ENCODE measurements at places on chromosomes 7 and 10.

GRCh38 chr10:71092812-71093401 lies 119.5 kb upstream of the UNC5B start:
- no peak for DNase-seq

- no peak for DNase-seq
Observed at GRCh38 chr7:56218510-56218909, 102.3 kb upstream of the NUPR2 start.

DNA sequence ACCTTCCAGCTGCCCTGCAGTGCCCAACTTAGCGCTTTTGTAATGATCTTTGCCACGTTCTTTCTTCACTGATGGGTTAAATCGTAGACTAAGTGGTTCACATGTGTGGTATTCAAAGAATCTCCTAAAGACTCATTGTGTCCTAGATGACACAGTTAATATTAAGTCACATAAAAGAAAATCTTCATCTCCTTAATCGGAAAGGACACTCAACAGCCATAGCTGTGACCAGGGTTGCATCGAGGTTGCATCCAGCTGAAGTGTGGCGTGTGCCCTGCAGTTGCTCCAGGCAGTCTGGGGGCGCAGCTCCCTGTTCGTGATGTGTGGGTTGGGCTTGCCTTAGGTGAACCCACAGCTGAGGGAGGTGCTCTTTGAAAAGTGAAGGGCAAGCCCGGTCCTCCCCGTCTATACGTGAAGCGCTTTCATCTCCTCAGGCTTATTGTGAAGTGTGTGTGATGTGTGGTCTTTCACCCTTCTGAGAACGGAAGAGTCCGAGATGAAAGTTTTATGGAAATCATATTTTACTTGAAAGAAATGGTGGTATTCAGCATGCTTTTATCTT lies 122.7 kb downstream of the TRRAP start:
- no peak for DNase-seq

DNA sequence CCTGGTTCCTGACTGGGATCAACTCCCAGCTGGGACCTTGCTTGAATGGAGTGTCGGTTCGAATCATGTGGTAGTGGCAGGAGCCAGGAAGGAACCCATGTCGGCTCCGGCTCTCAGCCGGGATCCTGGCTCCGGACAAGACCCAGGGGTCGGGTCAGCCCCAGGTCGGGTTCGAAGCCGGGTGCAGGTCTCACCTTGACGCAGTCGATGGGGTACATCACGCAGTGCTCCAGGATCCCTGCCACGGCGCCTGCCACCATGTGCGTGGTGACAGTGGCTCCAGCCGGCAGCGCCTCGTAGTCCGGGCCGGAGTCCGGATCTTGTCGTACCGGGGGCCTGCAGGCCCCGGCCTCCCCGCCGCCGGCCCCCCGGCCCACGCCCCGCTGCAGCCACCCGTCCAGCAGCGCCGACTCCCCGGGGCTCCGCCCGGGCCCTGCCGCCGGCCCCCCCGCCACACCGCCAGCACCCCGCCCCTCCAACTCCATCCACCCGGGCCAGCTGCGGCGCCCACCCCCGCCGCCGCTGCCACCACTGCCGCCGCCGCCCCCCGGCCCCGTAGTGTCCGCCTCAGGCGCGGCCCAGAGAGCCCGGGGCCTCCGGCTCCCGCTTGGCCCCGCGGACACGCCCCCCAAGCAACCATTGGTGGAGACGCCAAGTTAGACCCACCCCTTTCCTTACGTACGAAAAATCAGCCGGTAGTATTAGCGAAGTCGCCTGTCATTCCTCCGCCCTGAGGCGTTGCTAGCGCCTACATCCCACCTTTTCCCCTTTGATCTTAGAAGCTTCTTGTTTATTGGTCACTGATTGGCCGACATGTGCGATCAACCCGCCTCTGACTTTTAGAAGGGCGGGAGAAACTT lies at the start of gene SLC25A28:
Gene SLC25A28 (minus strand): TSS at position 589 of the 860 bp plus-strand sequence. CDS start 104 bp downstream, at position 485.
- DNase-seq = peak; percentile 86
